ENCODE measurements at places on chromosomes 2 and 18.

GRCh38 chr2:218970894-218971293, 11.4 kb downstream of the CDK5R2 start:
- no peak for DNase-seq
- no peak overlapping the region for H3K27ac ChIP-seq
- no peaks in the 10 kb centered on the region for H3K36me3 ChIP-seq
- no peak overlapping the region for H3K4me3 ChIP-seq
- peaks cover 46% of the 10 kb centered on the region for H3K27me3 ChIP-seq
- H3K4me1 ChIP-seq, result no peaks in the 10 kb centered on the region

GRCh38 chr18:74455386-74455785, 1.7 kb downstream of the DIPK1C start:
- no peaks in the 10 kb centered on the region for H3K36me3 ChIP-seq
- peaks cover 4% of the 10 kb centered on the region for H3K4me1 ChIP-seq
- no peak overlapping the region for H3K27ac ChIP-seq
- H3K27me3 ChIP-seq, result peaks cover 33% of the 10 kb centered on the region
- no peak overlapping the region for H3K4me3 ChIP-seq

- no peaks in the 10 kb centered on the region for H3K27me3 ChIP-seq
- H3K4me3 ChIP-seq, result no peak overlapping the region
- H3K27ac ChIP-seq, result no peak overlapping the region
- no peak for DNase-seq
These were observed 90.5 kb upstream of the FHL2 start for GRCh38 chr2:105489168-105489878.

DNA sequence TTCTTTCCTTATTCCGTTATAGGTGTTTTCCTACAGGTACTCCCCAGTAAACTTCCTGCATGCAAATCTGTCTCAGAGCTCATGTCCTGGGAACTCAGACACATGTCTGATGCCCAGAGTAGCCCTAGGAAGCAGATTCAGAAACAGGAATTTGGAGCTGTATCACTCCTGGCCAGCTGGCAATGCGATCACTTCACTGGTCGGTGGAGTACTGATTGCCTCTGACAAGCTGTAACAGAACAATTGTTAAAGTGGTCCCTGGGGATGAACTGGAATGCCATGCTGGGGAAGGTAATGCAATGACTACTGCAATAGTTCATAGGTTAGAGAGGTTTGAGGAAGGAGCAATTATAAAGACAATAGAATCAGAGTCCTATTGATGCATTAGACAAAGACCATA, 131.6 kb upstream of the DOCK10 start:
- H3K4me1 ChIP-seq, result no peaks in the 10 kb centered on the region
- H3K36me3 ChIP-seq, result no peaks in the 10 kb centered on the region
- no peaks in the 10 kb centered on the region for H3K27me3 ChIP-seq
- no peak overlapping the region for H3K27ac ChIP-seq
- H3K4me3 ChIP-seq, result no peak overlapping the region

DNA sequence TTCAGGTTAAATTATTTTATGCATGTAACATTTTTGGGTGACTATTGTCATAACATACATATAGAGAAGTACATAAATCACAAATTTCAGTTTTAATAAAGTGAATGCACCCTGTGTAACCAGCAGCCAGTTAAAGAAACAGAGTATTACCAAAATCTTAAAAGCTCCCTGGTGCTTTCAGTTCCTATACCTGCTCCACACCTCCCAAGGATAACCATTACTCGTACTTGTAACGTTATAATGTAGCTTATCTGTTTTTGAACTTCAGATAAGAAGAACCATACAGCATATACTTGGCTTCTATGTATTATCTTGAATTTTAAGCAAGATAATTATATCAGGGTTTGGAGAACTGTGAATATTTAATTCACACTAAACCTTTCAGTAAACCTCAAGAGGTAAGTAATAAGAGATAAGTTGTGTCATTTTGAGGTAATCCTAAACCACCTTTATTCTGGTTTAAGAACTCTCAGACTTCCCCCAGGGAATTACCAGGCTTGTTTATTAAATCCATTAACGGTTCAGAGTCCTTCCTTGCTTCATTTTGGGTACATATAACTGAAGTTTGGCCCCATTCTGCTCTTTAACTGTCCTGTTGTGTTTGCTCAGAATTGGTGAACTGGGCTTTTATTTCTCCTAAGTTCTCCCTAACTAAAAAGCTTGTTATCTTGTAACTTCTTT, 58.6 kb downstream of the LCLAT1 start:
- H3K27me3 ChIP-seq, result no peaks in the 10 kb centered on the region
- H3K27ac ChIP-seq, result no peak overlapping the region
- no peak for DNase-seq
- H3K36me3 ChIP-seq, result peaks cover 27% of the 10 kb centered on the region

Data from activated CD4-positive, alpha-beta T cell treated with anti-CD3 and anti-CD28 coated beads for 36 hours (primary cell).